ENCODE measurements at places on chromosomes 11 and 22.
A peak's percentile ranks its signal among the peaks of the same experiment; 100 is the strongest.

DNA sequence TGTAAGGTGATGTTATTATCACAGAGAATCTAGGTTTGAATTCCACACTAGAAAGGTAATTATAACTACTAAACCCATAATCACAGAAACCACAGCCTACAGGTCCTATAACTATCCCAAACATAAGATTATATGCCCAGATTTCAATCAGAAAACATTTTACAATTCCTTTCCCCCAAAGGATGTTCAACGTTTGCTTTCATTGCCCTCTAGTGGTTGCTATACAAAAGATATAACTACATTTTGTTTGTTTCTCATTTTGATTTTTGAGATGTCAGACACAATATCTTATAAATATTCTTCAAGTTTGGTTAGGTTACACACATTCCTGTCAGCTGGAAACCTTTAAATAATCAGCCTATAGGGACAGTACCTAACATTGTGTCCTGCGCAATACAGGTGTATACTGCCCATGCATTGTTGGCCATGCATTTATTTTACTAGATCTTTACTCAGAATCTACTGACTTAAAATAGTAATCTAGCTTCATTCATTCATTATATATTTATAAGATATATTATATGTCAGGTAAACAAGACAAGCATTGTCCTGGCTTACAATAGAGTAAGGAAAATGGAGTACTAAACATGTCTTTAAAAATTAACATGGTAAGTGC is 530.5 kb upstream of the CCDC90B start:
- DNase-seq: peak; percentile 11

GRCh38 chr11:122344215-122344614 is 228.2 kb upstream of the BLID start:
- DNase-seq: no peak

- peak; percentile 44 for DNase-seq
Observed at GRCh38 chr22:37300551-37301017, 18.3 kb downstream of the CYTH4 start.

GRCh38 chr11:70290361-70291065 is 20.0 kb downstream of the PPFIA1 start:
- DNase-seq: no peak

GRCh38 chr11:66331542-66332370 is 4.5 kb downstream of the RIN1 start:
- DNase-seq: no peak

- no peak for DNase-seq
Observed at GRCh38 chr11:16862726-16863125, 124.3 kb downstream of the C11orf58 start.

DNA sequence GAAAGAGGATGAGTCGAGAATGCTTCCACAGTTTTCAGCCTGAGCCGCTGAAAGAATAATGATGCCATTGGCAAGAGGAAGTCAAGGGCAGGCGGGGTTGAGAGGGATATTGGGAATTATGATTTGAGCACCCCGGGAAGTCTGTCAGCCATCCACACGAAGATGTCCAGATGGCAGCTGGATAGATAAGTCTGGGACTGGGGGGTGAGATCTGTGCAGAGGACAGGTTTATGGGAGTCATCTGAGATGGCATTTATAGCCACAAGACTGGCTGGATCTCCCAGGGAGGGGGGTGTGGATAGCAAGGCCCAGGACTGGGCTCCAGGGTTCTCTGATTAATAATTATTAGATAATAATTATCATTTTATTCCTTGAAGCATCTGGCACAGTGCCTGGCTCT is 5.1 kb upstream of the STIP1 start:
- DNase-seq: no peak

GRCh38 chr22:41758231-41758630 is 42.2 kb upstream of the CCDC134 start:
- DNase-seq: no peak

DNA sequence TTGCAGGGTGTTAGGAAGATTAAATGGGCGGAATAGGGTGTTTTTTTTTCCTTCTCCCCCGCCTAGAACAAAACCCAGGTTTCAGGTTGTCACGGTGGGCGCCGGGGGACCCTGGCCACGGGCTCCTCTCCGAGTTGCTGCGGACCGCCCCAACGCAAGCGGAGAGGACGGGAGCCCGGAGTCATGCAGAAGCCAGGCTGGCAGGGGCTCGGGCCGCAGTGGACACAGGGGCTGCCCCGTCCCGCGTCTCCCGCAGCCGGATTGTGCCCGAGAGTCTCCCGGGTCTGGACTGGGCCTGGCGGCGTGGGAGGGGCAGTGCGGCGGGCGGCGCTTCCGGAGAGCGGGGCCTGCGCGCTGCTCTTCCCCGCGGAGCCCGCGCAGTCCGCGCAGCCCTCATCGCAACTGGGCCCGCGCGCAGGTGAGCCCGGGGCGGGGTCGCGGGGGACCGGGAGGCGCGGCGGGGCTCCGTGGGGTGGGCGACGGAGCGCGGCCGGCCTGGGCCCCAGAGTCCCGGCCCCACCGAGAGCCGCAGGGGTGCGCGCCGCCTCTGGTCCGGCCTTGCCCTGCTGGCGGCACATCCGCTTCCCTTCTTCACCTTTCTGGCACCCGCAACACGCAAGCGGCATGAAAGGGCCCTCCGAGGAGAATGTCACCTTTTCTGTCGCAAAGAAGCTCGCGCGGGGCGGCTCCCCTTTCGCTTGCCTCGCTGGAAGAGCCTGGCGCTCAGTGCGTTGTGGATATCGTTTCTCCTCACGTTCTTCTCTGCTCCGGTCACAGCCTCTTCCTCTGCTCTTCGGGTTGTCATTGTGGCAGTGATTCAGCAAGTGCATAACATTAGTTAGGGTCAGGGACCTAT is at the start of gene TIRAP:
Gene TIRAP, plus strand, starts transcription at position 358 of the 856 bp plus-strand sequence. CDS start 7,802 bp downstream, outside the sequence.
- DNase-seq: peak; percentile 28

DNA sequence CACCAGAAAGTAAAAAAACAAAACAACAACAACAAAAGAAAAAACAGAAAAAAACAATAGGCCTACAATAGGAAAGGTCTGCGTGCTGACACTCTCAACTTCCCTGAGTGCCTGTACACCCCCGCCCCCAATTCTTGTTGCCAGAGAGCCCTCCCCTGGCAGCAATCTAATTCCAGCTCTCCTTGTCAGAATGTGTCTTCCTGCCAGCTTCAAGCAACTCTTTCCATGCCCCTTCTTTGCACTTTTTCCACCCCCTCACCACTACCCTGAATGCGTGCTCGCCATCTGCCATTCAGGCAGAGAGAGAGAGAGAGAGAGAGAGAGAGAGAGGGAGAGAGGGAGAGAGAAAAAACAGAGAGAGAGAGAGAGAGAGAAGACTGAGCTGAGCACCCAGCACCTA is 245.0 kb downstream of the KIRREL3 start:
- DNase-seq: no peak

GRCh38 chr11:64151337-64151736 is 14.6 kb downstream of the MACROD1 start:
- no peak for DNase-seq

DNA sequence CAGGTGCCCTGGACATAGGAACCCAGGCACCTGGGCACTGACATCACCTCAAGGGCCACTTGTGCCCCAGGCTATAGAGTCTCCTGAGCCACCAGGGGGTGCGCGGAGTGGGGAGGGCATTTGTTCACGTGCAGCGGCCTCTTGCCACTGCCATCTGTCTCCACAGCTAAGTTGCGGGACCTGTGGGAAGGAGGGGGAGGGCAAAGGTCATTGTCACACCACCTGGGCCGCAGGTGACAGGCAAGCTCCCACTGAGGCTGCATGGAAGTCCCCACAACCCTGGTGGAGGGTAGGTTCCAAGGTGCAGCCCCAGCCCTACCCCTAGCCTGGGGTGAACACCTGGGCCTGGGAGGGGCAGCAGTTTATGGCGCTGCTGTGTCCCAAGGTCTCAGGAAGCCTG is 79.5 kb downstream of the PIWIL3 start:
- DNase-seq: no peak

GRCh38 chr11:84890676-84891075 is 736.5 kb downstream of the DLG2 start:
- DNase-seq: no peak

DNA sequence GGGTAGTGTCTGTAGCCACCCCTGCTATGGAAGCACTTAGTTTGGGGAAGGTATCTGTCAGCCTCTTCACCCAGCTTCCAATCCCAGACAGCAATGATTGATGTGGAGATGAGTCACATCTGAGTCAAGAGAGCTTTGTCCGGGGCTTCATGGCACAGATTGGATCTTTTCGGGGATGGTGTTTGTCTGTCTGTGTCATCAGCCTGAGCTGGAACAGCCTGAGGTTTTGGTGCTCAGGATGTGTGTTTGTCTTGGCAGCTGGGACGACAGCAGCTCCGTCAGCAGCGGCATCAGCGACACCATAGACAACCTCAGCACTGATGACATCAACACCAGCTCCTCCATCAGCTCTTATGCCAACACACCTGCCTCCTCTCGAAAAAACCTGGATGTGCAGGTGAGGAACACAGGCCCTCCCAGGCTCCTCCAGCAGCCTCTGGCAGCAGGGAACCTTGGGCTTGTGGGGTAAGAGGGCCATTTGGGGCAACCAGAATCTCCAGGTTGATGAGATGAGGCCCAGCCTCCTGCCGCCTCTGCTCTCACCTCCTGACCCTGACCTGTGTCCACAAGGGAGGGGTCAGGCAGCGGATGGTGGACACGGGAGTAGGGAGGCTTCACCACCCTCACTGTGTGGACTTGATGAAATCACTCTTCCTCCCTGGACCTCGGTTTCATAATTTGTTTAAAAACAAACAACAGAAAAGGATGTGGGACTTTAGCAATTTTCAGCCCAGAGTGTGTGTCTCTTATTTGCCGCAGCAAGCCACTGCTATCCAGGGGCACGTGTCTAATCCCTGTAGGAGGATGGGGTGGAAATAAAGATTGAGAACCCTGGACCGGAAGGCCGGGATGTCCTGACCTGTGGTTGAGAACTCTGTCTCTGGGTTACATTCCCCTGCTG is 124.3 kb downstream of the DBX1 start:
- DNase-seq: no peak

- no peak for DNase-seq
Observed at GRCh38 chr22:20223421-20224255, 44.5 kb downstream of the RTN4R start.

DNA sequence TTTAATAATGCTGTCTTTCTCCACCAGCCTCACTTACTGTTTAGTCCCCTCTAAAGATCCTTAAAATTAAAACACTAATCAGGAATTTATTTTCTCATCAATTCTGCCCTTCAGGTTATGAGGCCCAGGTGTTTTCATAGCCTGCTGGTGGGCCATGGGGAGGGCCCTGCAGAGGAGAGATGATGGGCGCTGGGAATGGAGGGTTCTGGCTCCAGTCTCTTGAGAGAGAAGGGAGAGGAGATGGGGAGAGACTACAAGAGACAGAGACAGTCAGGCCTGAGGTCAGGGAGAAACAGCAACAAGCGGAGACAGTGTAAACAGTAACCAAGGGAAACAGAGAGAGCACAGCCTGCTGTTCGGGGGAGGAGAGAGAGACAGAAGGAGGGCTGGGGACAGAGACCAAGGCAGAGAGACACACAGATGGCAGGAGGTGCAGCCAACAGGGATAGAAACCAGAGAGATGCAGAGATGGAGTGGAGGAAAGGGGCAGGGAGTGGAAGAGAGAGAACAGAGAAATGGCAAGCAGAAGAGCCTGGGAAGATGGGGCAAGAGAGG is 187.3 kb upstream of the SYT13 start:
- DNase-seq: no peak

DNA sequence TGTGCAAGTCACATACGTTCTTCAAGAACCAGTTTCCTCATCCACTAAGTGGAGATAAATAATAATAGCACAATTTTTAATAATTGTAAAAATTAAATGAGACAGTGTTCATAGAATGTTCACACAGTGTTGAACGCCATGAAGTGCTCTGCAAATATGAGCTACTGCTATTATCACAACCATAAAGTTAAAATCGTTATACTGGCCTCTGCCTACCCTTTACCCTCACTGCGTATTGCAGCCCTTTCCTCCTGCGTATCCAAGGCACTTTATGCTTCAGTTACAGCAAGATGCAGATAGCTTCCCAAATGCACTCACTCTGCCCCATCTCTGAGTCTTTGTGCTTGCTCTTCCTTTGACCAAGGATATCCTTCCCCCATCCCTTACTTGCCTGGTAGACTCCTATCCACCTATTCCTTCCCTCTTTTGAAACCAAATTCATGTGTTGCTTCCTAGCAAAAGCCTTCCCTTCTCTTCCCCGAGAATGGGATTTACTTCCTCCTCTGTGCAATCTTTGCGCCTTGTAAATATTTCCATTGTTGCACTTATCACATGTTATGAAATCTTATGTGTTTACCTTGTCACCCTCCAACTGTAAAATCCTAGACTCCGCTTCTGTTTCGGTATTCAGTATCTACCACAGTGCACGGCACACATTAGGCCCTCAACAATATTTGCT is 196.9 kb downstream of the ADAMTS15 start:
- DNase-seq: no peak

GRCh38 chr11:34181251-34181650 is 75.8 kb downstream of the NAT10 start:
- no peak for DNase-seq

DNA sequence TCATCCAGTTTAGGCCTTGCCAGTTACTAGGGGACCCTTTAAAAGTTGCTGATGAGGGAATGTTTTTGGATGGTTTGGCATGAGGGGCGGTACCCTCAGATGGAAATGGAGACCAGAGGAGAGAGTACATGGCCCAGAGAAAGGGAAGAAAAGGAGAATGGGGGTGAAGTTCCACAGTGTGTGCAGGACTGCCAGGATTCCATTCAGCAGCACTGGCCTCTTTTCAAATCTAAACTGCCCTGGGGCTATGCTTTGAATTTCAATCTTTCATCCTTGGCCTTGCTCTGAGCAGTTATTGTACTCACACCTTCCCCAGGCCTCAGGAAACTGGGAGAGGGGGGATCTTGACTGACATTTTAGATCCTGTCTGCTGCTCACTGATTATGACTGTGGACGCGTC is 3.0 kb downstream of the SLC3A2 start:
- no peak for DNase-seq

- DNase-seq: peak; percentile 14
Observed at GRCh38 chr11:113994077-113994954, 19.4 kb downstream of the HTR3A start.

- DNase-seq: no peak
Observed at GRCh38 chr11:45410391-45411227, 124.5 kb upstream of the SYT13 start.

GRCh38 chr11:719214-720016 is 13.4 kb downstream of the EPS8L2 start:
- DNase-seq: no peak

DNA sequence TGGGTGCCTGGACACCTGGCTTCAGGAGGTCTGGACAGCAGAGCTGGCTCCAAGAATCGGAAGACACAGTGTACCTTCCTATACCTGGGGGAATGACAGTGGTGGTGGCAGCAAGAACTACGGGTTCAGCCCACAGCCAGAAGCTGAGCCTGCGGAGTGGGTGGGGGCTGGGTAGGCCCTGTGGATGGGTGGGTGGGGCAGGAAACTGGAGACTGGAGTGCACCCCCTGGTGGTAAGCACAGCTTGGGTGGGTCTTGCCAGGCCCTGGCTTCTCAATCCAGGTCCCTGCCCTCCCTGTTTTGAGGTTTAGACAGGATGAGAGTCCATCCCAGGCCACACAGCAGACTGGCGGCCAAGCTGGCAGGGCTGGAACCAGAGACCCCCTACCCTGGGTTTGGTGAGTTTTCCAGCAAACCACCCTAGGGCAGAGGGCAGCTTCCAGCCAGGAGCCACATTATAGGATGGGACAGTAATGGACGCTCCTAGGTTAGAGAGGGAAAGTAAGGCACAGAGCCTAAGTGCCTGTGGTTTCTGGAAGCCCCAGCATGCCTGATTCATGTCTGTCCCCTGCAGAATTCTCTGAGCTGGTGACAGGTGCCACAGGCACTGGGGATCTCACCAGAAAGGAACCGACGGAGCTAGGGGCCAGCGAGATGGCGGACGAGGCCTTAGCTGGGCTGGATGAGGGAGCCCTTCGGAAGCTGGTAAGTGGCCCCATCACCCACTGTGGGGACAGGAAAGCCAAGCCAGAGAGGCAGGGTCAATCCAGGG is 1.7 kb downstream of the SMTN start:
- DNase-seq: peak; percentile 21
